ENCODE measurements at places on chromosomes 11 and 22.
A peak's percentile ranks its signal among the peaks of the same experiment; 100 is the strongest.

- no peaks in the 10 kb centered on the region for H3K27me3 ChIP-seq
- DNase-seq, result no peak
- no peak overlapping the region for H3K4me3 ChIP-seq
- no peak overlapping the region for H3K27ac ChIP-seq
Measured at GRCh38 chr11:13298765-13299164, 21.2 kb downstream of the BMAL1 start.

GRCh38 chr11:115678942-115679341 lies 174.7 kb upstream of the CADM1 start:
- no peaks in the 10 kb centered on the region for H3K36me3 ChIP-seq
- DNase-seq, result no peak
- H3K4me1 ChIP-seq, result no peaks in the 10 kb centered on the region
- H3K27ac ChIP-seq, result no peak overlapping the region

DNA sequence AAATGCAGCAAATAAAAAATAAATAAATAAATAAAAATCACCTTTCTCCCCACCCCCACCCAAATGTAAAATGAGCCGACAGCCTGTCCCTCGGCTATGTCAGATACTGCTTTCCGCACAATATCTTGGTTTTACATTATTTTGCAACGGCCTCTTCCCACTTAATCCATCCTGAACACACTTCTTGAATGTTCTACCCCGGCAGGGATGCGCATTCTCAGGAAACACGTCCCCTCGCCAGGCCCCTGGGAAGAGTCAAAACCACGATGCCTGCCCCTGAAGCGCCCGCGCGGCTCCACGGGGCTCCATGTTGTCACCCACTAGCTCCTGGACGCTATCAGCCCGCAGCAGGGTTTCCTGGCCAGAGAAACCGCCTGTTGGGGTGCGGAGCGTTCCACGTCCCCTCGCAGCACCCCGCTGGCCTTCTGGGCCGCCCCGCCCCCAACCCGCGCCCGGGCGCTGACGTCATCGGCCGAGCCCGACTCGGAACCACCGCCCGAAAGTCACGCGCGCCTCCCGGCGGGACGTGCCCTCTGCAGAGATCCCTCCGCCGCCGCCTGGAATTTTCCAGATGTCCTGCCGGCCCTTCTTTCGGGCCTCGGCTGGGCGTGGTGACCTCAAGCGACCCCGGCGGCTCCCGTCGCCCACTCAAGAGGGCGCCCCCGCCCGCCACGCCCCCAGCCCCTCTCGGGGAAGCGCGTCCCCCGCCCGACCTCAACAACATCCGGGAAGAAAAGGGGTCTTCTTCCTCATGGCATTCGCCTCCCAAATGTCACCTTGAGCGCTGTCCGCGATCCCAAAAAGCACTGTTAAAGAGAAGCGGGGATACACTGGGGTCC lies 585 bp upstream of the NEAT1 start:
- peaks cover 2% of the 10 kb centered on the region for H3K36me3 ChIP-seq
- H3K27ac ChIP-seq, result peak overlapping the region; percentile 99
- H3K27me3 ChIP-seq, result no peaks in the 10 kb centered on the region
- DNase-seq, result peak; percentile 95
- H3K4me1 ChIP-seq, result peaks cover 51% of the 10 kb centered on the region
- H3K4me3 ChIP-seq, result no peak overlapping the region

DNA sequence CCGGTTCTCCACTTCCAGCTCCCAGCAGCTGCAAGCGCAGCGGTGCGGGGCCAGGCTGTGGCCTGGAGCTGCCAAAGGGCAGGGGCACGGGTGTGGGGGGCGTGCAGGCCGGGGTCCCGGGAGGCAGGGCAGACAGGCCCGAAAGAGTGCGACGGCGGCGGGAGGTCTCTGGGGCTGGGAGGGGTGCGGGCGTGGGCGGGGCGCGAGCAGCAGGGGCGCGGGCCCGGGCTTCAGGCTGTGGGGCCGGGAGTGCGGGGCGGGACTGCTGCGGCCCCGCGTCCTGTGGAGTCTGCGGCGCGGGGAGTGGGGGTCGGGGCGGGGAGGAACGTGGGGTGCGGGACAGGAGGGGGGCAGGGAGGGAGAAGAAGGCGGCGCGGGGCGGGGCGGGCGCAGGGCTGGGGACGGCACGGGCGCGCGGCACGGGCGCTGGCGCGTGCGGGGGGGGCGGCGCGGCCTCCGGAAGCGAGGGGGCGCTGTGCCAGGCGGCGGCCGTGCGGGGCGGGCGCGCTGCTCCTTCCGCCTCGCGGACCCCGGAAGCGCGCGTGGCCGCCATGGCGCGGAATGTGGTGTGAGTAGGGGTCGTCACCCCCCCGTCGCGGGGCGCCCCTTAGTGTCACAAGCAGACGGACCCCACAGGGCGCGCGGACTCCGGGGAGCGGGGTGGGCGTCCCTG lies at the start of gene MRPL23:
Gene MRPL23 (plus strand): TSS at position 521 of the 673 bp plus-strand sequence. CDS start 31 bp downstream, at position 552.
- H3K36me3 ChIP-seq, result no peaks in the 10 kb centered on the region
- H3K27me3 ChIP-seq, result no peaks in the 10 kb centered on the region
- no peak within 1 kb of the TSS for H3K27ac ChIP-seq
- no peak within 1 kb of the TSS for H3K4me3 ChIP-seq
- DNase-seq, result no peak

DNA sequence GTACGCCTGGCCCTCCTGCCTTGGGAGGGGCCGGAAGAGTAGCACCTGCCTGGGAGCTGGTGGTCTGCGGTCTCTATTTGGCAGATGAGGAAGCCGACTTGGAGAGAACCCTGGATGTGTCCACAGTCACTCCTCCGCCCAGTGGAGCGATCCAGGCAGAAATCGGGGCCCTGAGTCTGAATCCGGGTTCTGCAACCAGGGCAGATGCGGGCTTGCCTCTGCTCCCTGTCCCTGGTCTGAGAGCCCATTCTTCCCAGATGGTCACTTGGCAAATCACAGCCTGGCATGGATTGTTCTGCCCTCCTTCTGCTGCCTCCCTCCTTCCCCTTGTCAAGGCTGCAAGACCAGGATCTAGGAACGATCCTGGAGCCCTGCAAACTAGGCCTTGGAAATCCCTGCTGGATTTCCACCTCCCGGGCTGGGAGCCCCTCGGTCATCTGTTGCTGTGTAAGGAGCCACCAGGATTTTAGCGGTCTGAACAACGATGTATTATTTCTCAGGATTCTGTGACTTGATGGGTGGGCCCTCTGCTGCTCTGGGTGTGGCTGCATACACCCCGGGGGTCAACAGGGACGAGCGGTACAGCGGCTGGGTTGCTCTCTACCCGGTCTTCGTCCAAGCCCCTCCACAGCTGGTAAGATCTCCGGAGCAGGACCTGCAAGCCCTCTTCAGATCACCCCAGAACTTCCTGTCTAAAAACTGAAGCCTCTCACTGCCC lies 2.0 kb upstream of the ASCL2 start:
- no peaks in the 10 kb centered on the region for H3K4me1 ChIP-seq
- no peak overlapping the region for H3K4me3 ChIP-seq
- H3K27me3 ChIP-seq, result peaks cover 34% of the 10 kb centered on the region
- H3K36me3 ChIP-seq, result no peaks in the 10 kb centered on the region
- no peak overlapping the region for H3K27ac ChIP-seq
- no peak for DNase-seq

DNA sequence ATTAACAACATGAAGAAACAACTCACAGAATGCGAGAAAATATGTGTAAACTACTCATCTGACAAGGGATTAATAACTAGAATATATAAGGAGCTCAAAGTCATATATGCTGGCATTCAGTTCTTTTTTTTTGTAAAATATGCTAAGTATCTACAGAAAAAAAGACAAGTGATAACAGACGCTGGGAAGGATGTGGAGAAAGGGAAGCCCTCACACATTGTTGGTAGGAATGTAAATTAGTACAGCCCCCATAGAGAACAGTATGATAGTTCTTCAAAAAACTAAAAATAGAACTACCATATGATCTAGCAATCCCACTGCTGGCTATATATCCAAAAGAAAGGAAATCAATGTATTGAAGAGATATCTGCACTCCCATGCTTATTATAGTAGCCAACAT lies 13.8 kb downstream of the GAB2 start:
- H3K4me1 ChIP-seq, result no peaks in the 10 kb centered on the region
- no peak overlapping the region for H3K27ac ChIP-seq
- no peaks in the 10 kb centered on the region for H3K36me3 ChIP-seq
- DNase-seq, result no peak
- H3K4me3 ChIP-seq, result no peak overlapping the region
- no peaks in the 10 kb centered on the region for H3K27me3 ChIP-seq

GRCh38 chr11:72522186-72522585 lies 87.9 kb upstream of the CLPB start:
- no peak for DNase-seq
- H3K4me1 ChIP-seq, result no peaks in the 10 kb centered on the region
- no peaks in the 10 kb centered on the region for H3K36me3 ChIP-seq
